ENCODE measurements at places on chromosomes 6 and 20. TPM values are rescaled to one million over a fixed set of nuclear protein-coding genes. Genes with fewer than 3 reads are reported as not detected.

The APCDD1L gene
- total RNA-seq, result not detected

The RNASET2 gene
- total RNA-seq, result 53.4 TPM

The B3GAT2 gene
- not detected for total RNA-seq

The ID4 gene
- total RNA-seq, result 69.8 TPM

The LPA gene
- not detected for total RNA-seq

The MCCD1 gene
- total RNA-seq, result not detected

The C6orf58 gene
- total RNA-seq, result 1.3 TPM

The FKBP5 gene
- 6.9 TPM for total RNA-seq

The ELOVL4 gene
- total RNA-seq, result 3.0 TPM

The BMP5 gene
- not detected for total RNA-seq

The SLC16A10 gene
- total RNA-seq, result 0.14 TPM

The HEY2 gene
- total RNA-seq, result 3.2 TPM

The VSX1 gene
- total RNA-seq, result not detected

The MMP24OS gene
- 16.5 TPM for total RNA-seq

The OOEP gene
- not detected for total RNA-seq

The EGFL8 gene
- total RNA-seq, result 1.5 TPM

The CTNNBL1 gene
- 78.2 TPM for total RNA-seq

The CALHM4 gene
- total RNA-seq, result not detected

The SALL4 gene
- total RNA-seq, result 2.9 TPM

The EEF1A2 gene
- 281 TPM for total RNA-seq

Data from Caki2 (cell line).